ENCODE measurements at places on chromosomes 16 and 17.

DNA sequence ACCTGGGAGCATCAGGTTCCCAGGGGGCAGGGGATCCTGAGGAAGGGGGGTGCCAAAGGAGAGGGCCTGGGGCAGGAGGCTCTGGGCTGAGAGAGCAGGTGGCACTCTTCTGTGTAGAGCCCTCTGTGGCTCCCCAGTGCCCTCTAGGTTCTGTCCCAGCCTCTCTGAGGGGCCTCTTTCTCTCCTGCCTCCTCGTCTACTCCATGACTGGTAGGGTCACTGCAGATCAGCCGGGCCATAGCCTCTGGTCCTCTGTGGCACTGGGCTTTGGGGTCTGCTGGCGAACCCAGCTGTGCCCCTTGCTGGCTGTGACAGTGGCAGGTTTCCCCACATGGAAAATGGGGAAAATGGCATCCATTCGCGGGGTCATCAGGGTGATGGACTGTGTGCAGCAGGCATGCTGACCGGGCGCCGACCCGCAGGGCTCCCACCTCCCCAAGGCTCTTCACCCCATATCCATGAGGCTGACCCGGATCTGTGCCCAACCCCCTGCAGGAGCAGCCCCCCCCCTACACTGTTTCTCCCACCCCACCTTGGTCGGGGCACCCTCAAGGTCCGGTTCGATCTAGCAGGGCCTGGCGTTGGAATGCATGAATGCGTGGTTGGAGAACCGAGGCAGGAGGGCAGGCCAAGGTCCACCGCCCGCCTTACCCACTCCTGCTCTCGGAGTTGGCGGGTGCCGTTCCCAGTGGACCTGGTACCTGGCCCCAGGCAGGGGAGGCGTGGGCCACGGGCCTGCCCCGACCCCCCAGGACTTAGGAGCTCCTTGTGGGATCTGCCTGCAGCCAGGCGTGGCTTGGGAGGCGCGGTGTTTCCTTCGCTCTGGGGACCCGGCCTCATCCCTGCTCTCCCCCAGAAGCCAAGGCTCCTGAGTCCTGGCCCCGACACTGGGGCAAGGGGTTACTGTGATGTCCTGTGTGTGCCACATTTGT lies 6.5 kb downstream of the GLIS2 start:
- DNase-seq, result no peak

DNA sequence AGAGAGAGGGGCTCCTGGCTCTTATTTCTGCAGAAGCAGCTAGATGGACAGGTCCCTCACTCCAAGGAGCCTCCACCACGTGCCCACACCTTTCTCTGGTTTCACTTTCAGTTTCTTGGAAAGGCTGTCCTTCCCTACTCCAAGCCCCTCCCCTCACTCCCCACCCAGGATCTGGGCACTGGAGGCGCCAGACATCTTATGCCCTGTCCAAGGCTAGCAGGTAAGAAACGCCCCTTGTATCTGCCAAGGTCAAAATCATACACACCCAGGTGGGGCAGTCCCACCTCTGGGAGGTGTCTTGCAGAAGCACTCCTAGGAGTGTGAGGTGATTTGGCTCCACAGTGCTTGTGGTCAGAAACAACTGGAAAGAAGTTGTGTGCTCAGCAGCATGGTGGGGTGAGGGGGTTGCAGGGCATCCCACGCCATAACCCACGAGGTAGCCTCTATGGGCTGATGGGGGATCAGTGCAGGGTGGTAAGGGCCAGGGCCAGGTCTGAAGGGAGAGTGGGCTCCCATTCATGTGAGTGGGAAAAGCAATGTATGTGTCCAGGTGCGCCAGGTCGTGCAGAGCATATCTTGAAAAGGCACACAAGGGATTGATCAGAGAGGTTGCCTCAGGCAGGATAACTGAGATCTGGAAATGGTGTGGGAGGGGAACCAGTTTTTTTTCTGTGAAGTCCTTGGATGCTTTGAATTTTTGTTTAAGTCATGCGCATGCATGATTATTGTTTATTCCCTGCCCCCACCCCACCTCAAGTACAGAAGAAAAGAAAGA lies 31.8 kb upstream of the PRM1 start:
- peak; percentile 80 for DNase-seq

- DNase-seq, result no peak
These were observed 9.6 kb upstream of the FBF1 start for GRCh38 chr17:75950421-75950820.

DNA sequence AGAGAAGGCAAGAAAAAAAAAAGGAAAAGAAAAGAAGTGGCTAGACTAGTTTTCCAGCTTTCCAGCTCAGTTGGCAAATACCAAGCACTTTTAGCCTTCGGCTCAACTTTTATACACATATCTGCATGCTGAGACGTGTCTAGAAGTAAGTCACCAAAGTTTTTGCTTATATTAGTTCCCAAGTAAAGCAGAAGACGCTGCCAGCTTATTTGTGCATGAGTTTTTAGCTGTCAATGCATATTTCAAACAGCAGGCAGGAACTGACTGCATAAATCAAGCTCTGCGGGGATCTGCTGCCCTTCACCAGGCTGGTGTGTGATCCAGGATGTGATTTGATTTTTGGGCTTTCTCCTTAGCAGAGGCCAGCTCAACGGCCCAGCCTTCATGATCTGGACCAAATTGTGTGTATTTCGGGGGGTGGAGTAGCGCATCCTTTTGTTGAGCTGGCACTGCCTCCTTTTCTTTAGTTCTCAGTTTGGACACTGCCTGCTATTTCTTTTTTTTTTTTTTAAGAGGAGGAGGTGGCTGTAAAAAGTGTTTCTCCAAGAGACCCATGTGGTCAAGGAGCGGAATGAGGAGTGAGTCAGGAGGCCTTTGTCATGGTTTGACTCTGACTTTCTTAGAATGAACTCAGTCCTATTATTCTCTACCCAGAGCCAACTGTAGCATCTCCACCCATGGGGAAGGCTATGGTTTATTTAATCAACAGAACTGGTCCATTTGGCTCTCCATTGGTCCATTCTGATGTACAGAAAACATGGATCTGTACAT lies 162.6 kb upstream of the XYLT1 start:
- DNase-seq, result no peak

DNA sequence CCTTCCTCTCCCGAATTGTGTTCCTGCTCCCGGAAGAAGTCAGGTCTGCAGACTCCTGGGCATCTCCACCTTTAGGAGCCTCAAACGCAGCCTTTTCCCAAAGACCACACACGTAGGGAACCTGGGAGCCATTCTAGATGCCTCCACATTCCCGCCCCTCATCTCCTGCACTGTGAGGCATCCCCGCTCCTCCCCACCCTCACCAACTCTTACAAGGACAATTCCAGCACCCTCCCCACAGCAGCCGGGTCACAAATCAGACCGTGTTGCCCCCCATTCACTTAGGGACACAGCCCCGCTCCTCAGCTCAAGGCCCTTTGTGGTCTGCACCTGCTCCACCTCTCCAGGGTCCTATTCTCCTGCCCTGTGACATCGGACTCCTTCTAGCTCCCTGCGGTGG lies 49.6 kb downstream of the ABR start:
- DNase-seq, result no peak

DNA sequence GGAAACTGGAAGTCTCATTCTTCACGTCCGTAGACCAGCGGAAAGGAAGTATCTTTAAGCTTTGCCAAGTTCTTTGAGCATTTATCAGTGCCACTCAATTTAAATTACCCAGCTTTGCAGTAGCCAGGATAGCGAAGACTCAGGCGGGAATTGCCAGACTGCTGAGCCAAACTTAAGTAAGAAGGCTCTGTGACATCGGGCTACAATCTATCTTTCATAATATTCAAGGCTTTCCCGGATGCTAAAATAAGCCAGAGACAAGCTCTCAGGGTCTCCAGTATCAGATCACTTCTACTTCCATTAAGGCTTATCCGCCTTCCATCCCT lies 436 bp upstream of the BRIP1 start:
- DNase-seq, result no peak

- peak; percentile 29 for DNase-seq
These were observed 5.5 kb downstream of the MYO19 start for GRCh38 chr17:36529121-36529520.

GRCh38 chr17:53948323-53948722 lies 125.6 kb downstream of the KIF2B start:
- no peak for DNase-seq

DNA sequence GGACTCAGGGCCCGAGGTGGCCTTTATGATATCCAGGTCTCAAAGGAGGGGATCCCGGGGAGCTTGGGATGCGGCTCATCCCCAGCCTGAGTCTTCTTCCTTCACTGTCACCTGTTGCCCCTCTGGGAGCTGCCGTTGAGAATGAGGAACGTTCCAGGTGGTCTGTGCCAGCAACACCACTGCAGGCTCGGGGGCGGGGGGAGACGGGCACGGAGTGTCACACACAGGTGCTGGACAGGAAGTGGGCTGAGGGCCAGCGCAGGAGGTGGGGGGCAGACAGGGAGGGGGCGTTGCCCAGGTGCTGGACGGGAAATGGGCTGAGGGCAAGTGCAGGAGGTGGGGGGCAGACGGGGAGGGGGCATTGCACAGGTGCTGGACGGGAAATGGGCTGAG lies 28.2 kb downstream of the METRNL start:
- no peak for DNase-seq

DNA sequence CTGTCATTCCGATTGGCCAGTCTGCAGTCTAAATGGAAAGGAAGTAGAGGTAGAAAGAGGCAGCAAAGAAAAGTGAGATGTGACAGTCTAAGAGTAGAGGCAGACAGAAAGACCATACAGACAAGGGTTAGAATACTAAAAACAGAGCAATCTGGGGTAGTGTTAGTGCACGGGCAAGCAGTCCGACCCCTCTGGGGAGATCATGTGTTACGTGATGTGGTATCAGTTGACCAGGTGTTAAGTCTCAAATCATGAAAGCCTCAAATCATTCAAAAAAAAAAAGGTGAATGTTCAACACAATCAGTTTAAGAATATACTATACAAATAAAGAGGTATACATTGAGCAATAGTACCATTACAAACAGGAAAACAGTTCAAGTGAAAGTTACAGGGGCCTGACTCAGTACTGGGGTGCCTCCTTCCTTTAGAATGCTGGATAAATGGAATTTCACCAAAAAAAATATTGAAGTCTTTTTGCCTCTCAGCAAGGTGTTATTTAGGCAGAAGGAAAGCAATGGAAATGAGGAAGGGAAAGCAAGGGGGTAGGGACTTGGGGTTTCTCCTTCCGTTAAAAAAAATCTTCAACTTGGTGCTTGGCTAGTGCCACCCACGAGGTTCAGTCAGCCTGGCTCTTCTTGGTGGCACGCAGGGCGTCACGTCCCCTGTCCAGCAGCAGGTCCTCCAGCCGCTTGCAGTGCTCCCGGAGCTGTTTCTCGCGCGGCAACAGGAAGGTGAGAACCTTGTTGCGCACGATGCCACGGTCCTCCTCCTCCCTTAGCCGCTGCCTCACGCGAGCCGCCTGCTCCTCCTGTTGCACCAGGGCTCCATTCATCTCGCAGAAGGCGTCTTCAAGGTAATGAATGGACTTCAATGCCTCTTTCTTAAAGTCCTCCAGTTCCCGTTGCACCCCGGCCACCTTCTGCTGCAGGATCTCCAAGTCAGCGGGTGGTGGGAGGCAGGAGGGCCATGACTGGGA lies 616 bp downstream of the CCDC182 start:
- no peak for DNase-seq

GRCh38 chr17:20965492-20965891 lies 77.3 kb downstream of the USP22 start:
- no peak for DNase-seq

GRCh38 chr16:55469821-55470532 lies 9.0 kb upstream of the MMP2 start:
- DNase-seq, result no peak

DNA sequence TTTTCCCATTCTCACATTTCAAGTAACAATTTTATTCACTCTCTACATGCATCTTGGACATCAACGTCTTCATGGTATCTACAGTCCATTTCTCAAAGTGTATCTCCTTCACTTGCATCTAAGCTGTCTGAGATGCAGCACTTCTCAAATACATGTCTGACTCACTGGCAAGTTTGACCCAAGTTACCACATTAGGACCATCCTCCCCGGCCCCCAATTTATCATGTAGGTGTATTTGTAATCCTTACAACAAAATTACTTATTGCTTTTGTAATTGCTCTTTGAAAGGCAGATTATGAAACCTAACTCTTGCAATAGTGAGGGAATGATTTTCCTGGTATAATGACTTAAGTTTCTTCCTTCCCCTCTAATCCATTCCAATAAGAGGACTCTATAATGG lies 28.9 kb upstream of the ULK2 start:
- DNase-seq, result no peak

DNA sequence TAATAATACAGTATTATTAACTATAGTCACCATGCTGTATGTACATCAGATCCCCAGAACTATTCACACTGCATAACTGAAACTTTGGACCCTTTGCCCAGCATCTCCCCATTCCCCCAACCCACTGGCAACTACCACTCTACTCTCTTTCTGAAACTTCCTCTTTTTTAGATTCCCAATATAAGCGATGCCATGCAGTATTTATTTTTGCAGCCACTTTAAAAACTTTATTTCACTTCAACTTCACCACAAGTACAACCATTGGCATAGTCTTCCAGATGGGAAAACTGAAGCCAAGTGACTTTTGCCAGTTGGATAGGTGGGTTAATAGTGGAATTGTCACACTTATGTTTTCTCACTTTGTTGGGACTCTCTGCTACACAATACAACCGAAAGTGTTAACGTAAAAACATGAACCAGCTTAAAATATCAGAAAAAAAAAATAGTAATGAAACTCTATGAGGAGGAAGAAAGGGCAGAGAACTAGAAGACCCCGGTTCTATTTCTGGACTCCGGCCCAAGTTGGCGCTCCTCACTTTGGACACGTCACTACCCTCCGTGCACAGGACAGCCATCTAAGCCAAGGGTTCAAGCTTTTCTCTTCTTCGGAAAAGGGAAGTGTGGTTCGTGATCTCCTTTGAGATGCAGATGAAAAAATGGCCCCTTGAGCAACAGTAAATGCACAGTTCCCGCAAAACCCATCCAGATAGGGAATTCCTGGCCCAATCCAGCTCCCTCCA lies 743 bp downstream of the SHCBP1 start:
- DNase-seq, result no peak

GRCh38 chr17:77163001-77163400 lies 22.2 kb downstream of the SEC14L1 start:
- no peak for DNase-seq

DNA sequence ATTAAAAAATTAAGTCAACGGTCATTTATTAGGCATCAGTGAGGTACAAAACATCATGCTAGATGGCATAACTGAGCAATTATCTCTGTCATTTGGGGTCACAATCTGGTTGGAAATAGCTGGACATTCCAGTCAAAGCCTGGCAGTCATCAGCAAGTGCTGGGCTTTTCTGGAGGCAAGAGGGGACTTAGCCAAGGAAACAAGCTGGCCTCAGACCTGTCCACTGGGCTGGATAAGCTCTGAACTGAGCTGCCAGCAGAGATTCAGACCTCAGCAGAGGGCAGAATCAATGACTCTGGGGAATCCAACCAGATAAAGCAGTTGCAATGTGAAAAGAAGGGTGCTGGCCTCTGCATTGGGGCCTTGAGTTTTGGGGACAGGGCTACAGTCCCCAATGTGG lies 161.9 kb upstream of the NOL11 start:
- no peak for DNase-seq

Data from renal cortical epithelial cell (primary cell).